Stimulated activated CD4-positive, alpha-beta T cell treated with anti-CD3 and anti-CD28 coated beads, Interleukin-1b, Interleukin-23, amount 100 ng/mL, for 24 hours (primary cell): ENCODE measurements at places on chromosomes 1 and 21.

DNA sequence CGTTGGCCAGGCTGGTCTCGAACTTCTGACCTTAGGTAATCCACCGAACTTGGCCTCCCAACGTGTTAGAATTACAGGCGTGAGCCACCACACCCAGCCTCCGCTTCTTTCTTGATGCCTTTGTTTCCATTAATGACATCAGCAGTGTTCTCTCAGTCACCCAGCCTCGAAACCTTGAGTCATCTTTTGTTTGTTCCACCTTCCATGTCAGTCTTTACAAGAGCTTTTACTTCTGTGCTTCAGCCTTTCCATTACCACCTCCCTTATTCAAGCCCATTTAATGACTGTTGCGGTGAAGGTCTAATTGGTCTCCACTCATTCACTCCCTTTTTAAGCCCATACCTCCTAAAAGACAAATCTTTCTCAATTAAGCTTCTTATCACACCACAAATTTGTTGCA, 146.6 kb upstream of the ADGRL2 start:
- DNase-seq: no peak

DNA sequence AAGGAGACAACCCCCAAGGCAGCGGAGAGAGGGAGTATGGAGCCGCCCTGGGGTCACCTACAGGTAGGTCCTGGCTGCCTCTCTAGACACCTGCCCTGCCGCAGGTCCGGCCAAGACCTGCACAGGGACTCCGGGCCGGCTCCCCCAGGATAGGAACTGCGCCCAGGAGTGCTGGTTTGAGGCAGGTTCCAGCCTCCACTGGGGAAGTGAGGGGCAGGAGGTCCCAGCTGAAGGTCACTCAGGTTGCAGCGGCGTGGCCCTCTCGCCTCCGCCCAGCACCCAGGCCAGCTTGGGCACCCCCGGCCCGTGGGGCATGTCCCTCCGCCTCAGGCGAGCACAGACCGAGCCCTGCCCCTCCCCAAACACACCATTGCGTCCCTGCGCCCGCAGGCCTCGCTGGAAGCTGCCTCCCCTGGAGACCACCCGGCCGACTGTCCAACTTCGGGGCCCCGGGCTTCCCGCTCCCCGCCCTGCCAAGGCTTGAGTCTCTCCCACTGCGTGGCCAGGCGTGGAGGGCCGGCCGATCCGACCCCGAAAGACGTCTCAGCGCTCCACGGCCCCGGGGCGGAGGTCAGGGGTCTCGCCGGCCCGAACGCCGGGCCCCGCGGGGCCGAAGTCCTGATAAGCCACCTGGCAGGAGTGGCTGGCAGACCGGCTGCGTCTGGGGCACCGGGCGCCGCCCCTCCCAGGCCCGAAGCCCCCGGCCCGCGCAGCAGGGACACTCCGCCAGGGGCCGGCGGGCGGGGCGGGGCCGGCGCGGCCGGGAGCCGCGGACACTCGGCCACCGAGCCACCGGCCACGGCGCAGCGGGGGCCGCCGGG, 1.4 kb upstream of the SKI start:
- DNase-seq: no peak

- DNase-seq: peak; percentile 44
Measured at GRCh38 chr1:110674337-110675059, at the start of gene KCNA3. Gene KCNA3 (minus strand): TSS chr1:110674940. CDS start chr1:110674809, 131 bp downstream.

GRCh38 chr1:26112407-26112775, 767 bp downstream of the PDIK1L start:
- no peak for DNase-seq

DNA sequence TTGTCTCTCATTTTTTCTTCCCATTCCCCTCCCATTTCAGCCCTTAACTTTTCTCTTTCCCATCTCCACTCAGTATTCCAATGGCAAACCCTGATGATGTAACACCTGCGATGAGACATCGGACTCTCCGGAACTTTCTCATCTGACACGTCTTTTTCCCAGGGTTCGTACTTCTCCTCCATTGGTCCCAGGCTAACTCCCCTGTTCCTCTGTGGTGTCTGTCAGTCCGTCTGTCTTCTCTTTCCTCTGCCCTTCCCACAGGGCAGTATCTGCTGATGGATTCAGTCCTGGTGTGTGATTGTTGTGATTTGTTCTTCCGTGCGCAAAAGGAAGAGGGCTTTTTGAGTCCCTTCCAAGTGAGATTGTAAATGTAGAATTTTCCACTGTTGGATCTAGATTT, 27.7 kb downstream of the VANGL2 start:
- no peak for DNase-seq
